NCI-H1417 treated with DMSO at 0.1 percent for 48 hours (cell line): ENCODE measurements at places on chromosomes 5 and 9.

- no peak for DNase-seq
Measured at GRCh38 chr5:14900693-14901461, 29.3 kb upstream of the ANKH start.

GRCh38 chr5:134994560-134995156 is 27.0 kb downstream of the CATSPER3 start:
- no peak for DNase-seq

GRCh38 chr9:95031711-95032461 is 285.6 kb downstream of the FANCC start:
- DNase-seq = no peak

- DNase-seq = no peak
Measured at GRCh38 chr9:27367921-27368315, 71.0 kb upstream of the EQTN start.

GRCh38 chr9:89888233-89888632 is 283.4 kb downstream of the GADD45G start:
- no peak for DNase-seq

DNA sequence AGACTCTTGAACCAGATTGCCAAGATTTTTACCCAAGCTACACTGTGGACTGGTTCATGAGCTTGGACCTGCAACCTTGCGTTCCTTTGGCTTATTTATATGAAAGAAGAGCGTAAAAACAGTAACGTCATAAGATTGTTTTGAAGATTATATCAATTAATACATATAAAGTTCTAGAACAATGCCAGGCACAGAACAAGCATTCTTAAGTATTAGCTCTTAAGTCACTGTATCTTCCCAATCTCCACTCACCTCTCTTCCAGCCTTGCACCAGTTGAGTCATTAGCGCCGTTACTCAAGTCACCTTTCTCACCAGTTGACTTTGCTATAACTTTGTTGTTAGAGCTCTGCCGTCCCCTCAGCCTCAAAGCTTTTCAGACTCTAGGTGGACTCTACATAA is 415.7 kb downstream of the PLK2 start:
- DNase-seq = no peak

GRCh38 chr5:136086783-136087566 is 45.7 kb upstream of the SMAD5 start:
- DNase-seq = no peak

GRCh38 chr5:138989720-138990119 is 114.6 kb upstream of the LRRTM2 start:
- DNase-seq = no peak
